RWPE1 (cell line): ENCODE measurements at places on chromosomes 4 and X.

- DNase-seq, result no peak
Measured at GRCh38 chrX:83019258-83019657, 488.8 kb upstream of the POU3F4 start.

DNA sequence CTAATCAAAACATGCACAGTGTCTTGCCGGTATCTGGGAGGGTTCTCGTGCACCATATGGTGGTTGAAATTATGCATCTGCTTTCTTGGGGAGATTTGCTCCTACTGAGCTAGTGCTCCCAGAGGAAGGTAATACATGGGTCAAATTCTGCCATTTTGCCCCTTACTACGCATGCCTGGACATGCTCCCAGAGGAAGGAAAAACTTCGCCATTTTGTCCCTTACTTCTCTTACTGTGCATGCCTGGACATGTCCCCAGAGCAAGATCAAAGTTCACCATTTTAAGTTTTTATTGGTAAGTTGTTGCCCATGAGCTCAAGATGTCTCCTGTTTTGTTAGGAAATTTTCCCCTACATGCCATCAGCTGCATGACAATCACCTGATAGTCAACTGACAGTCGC, 252.1 kb upstream of the KLHL4 start:
- DNase-seq, result no peak

GRCh38 chrX:129737916-129738315, 863 bp upstream of the XPNPEP2 start:
- peak; percentile 27 for DNase-seq

DNA sequence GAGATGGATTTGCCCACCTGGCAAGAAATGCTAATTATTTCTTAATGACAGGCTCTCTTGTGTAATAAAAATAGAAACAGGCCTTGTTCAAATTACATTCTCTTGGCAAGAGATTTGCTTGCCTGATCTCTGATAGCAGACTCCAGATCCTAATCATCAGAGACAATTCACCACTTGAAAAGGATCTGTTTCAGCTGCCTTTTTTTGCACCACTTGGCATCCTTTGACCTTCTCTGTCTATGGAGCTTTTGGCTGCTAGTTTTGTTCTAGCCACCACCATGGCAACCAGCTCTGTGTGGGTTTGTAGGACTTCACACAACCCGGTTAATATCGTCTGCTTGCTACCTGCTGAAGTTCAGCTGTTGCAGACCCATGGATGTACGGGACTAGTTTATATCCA, 241.1 kb upstream of the TLL1 start:
- no peak for DNase-seq

GRCh38 chrX:6468706-6469105, 66.2 kb downstream of the VCX3A start:
- DNase-seq, result no peak

GRCh38 chrX:26922278-26922677, 540.9 kb downstream of the PPP4R3C start:
- DNase-seq, result no peak

GRCh38 chrX:101759000-101759399, 99.3 kb upstream of the ARMCX2 start:
- peak; percentile 2 for DNase-seq

DNA sequence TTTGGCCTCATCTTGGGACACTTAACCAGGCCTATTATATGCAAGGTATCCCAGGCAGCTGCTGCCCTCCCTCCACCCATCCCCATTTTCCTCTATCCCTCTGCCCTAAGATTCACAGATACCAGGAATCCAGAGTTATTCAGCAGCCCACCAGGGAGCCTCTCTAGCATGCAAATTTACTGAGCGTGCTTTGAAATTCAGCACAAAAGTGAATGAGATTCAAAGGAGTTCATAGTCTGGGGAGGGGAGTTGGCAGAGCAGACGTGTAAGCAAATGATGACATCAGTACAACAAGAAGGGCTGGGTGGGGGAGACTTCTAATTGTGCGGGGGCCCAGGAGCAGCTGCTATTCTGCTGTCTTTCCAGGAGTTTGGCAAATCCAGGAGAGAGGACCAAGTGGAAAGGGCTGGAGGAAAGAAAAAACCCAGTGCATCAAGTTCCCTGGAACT, 1.7 kb upstream of the MTM1 start:
- no peak for DNase-seq

GRCh38 chr4:142547974-142548373, 298.1 kb downstream of the INPP4B start:
- DNase-seq, result peak; percentile 15

DNA sequence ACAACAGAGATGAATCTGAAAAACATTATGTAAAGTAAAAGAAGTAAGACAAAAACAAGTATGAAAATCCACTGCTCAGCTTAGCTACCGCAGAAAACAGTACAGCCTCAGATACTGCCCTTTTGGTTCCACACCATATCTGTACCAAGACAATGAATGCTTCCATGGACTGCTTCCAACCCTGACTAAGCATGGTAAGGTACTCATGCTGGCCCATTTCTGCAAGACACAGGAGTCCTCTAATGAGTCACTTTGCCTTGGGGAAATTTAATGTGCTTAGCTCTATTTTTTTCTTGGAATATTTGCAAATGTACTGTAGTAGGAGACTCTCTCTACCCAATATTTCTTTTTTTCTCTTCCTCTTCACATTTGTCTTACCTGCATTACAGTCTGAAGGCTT, 931.7 kb upstream of the HS3ST1 start:
- peak; percentile 9 for DNase-seq

- DNase-seq, result no peak
Measured at GRCh38 chr4:37584071-37584470, 102.1 kb downstream of the RELL1 start.

DNA sequence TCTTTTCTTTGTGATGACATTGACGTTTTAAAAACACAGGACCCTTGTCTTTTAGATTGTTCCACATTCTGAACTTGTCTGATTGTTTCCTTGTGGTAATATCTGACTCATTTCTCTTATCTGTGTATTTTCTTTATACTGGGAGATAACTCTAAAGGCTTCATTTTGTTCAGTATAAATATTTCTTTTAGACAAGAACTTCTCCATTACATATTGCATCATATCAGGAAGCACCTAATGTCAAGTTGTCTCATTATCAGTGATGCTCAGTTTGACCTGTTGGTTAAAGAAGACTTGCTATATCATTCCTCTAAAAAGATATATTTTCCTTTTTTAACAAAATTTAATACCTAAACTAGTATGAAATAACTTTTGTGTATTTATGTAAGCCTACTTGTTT, 152.3 kb upstream of the BMP3 start:
- DNase-seq, result no peak

DNA sequence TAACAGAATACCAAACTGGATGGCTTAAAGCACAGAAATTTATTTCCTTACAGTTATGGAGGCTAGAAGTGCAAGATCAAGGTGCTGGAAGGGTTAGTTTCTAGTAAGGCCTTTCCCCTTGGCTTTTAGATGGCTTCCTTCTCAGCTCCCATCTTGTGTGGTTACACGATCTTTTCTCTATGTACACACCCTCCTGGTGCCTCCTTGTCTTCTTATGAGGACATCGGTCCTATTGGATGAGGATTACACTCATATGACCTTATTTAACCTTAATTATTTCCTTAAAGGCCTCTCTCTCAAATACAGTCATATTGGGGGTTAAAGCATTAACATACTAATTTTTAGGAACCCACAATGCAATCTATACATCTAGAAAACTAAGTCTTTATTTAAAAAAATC, 787.9 kb upstream of the GALNTL6 start:
- DNase-seq, result no peak

GRCh38 chr4:7988437-7988836, 48.8 kb upstream of the AFAP1 start:
- peak; percentile 19 for DNase-seq

DNA sequence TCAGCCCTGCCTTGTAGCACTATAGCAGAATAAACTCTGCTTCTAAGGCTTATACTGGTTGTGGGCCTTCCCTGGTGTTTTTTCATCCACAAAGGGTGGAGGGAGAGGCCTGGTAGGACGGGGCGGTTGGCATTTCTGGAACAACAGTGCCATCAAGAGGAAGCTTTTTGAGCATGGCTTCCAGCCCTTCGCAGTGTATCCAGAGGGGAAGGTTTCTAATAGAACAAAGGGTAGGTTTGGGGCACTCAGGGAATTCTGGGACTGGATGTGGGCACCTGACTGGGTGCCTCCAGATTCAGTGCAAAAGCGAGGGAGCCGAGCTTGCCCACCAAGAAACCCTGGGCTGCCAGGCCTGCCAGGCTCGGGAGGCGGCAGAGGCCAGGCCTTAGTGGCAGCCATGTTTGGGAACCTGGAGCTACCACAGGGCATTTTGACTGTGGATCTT, 229.6 kb upstream of the AGTR2 start:
- no peak for DNase-seq

GRCh38 chrX:72122621-72123337, 8.9 kb downstream of the RTL5 start:
- no peak for DNase-seq

- peak; percentile 42 for DNase-seq
Measured at GRCh38 chr4:41258783-41259182, 2.1 kb downstream of the UCHL1 start.

- no peak for DNase-seq
Measured at GRCh38 chr4:159352609-159353008, 249.7 kb downstream of the RAPGEF2 start.

DNA sequence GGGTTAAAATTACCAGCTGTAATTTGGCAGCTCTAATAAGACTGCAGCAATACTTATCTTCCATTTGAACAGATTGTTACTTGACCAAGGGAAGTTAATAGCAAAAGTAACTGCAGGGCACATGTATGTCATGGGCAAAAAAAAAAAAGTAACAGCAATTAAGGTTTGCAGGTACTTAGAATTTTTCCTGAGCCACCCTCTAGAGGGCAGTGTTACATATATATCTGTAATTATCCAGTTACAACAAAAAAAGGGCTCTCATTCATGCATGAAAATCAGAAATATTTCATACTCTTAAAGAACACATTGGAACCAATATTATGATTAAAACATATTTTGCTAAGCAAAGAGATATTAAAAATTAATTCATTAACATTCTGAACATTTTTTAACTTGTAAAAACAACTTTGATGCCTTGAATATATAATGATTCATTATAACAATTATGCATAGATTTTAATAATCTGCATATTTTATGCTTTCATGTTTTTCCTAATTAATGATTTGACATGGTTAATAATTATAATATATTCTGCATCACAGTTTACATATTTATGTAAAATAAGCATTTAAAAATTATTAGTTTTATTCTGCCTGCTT, 25.1 kb downstream of the XIAP start:
- DNase-seq, result peak; percentile 20

DNA sequence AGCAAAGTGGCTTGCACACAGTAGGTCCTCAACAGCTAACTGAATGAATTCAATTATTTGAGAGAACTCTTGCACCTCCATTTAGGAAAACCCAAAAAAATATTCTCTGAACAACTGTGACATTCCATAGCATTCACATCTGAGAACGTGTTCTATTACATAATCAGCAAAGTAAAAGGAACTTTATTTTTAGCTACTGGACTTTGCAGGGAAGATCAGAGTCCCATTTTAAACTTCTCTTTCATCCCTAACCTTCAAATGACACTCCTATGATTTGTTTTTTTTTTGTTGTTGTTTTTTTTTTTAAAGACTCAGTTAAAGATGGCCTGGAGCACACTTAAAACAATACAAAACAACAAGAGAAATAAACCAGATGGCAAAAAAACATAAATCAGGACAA, 30.9 kb downstream of the RAI2 start:
- no peak for DNase-seq

DNA sequence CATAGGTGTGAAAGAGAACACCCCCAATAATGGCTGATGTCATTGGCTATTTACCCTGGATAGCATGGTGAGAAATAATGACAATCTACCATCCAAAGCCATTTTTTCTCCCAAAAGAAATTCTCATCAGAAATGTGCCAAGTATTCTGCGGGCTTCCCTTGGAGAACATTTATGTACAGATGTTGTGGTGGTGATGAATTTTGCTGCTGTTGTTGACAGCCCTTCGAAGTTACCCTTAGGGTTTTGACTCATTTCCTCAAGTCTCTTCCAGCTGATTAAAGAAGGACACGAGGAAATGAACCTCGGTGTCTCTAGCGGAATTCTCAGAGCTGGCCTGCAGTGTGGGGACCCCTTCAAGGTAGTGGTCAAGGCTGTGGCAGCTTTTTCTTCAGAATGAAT, 3.4 kb downstream of the KIT start:
- DNase-seq, result peak; percentile 60

DNA sequence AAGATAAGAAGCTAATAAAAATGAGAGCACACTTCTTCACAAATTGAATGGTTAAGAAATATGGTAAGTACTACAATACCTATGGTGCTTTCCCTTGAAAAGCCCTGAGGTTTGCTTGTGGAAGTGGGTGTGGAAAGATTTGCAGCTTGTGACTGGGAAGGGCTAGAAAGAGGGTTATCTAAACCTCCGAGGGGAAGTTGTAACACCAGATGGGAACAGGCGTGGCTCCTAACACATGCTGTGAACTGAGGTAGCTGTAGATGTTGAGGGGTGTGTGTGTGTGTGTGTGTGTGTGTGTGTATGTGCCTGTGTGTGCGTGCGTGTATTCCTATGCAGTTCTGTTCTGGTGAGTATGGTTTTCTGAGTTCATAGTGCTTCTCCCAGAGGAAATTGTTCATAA, 21.5 kb downstream of the FRMPD4 start:
- DNase-seq, result no peak

GRCh38 chr4:77073106-77073809, 2.5 kb downstream of the CCNI start:
- no peak for DNase-seq

GRCh38 chr4:185036842-185037241, 18.6 kb downstream of the HELT start:
- no peak for DNase-seq

- no peak for DNase-seq
Measured at GRCh38 chr4:59831746-59832145, 1368.4 kb upstream of the ADGRL3 start.

DNA sequence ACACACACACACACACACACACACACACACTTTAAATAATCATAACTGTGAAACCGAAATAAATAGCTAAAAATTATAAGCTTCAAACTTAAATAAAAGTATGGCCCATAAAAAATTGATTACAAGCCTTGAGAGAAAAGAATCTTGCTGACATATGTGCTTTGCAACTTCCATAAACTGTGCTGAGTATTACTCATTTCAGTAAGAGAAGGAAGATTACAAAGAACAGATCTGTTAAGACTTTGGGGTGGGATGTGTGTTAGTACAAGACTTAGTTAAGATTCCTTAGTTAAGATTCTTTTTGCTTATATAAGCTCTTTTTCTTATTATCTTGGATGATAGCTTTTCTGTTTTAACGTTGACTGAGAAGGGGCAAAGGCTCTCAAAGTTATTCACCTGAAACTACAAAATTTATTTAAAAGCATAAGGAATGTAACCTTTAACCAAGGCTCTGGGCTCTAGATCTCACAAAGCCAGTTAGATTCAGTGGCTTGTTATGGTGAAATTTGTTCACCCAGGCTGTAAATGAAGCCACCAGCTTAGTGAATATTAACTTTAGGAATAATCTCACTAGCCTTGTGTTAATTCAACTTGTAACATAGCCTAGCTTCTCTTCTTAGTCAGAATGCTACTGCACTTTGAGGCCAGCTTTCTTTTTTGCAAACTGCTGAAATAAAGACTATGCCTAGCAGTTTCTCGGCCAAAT, 58.2 kb downstream of the ARSJ start:
- DNase-seq, result no peak
